ENCODE measurements at places on chromosomes 2 and 18.

DNA sequence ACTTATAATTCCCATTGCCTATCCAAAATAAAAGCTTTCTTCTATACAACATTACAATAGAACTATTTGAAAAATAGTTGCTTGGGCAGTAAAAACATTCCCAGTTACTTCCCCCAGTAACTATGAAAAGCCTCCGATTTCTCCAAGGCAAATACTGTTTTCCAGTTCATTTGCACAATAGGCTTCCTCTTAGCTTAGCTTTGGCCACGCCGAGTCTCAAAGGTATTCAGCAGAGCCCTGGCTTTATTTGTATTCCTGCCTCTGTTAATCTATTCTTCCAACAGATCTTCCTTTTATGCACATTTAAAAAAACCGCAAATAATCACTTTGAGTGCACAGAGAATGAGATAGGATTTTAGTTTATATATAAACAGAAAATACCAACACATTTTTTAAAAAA lies 836.8 kb upstream of the VRK2 start:
- DNase-seq: no peak

- DNase-seq: peak; percentile 52
Measured at GRCh38 chr2:26018184-26019055, 15.5 kb upstream of the RAB10 start.

- DNase-seq: no peak
Measured at GRCh38 chr2:159086342-159086741, 117.9 kb downstream of the TANC1 start.

DNA sequence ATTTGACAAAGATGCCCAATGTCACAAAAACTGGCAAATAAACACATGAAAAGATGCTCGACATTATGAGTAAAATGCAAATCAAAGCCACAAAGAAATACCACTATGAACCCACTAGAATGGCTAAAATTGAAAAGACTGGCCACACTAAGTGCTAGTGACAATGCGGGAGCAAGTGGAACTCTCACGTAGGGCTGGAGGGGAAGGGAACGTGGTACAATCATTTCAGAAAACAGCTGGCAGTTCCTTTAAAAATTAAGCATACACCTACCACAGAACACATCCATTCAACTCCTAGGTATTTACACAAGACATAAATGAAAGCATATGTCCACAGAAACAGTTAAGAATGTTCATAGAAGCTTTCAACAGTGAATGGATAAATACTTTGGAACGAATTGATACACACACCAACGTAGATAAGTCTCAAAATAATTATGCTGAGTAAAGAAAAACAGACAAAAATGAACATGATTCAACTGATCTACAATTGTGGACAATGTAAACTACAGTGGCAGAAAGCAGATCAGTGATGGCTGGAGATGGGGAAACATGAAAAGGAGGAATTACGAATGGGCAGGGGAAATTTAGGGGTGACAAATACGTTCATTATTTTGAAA lies 71.7 kb downstream of the MYOM1 start:
- no peak for DNase-seq

DNA sequence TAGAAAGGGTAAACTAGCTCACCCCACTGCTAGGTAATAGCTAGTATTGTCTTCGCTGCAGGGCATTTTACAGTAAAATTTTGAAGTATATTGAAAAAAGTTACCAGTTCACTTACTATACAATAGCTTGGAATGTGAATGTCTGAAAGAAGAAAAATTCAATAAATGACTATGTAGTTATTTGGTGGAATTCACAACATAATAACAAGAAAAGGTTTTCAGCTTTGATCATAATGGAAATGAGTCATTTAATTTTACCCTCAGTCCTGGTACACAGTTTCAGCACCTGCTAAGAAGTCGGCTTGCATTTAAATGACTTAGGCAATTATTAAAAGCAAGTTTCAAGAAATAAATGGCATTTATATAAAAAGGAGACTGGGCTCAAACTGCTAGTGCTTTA lies 90.4 kb downstream of the NUP35 start:
- DNase-seq: no peak

DNA sequence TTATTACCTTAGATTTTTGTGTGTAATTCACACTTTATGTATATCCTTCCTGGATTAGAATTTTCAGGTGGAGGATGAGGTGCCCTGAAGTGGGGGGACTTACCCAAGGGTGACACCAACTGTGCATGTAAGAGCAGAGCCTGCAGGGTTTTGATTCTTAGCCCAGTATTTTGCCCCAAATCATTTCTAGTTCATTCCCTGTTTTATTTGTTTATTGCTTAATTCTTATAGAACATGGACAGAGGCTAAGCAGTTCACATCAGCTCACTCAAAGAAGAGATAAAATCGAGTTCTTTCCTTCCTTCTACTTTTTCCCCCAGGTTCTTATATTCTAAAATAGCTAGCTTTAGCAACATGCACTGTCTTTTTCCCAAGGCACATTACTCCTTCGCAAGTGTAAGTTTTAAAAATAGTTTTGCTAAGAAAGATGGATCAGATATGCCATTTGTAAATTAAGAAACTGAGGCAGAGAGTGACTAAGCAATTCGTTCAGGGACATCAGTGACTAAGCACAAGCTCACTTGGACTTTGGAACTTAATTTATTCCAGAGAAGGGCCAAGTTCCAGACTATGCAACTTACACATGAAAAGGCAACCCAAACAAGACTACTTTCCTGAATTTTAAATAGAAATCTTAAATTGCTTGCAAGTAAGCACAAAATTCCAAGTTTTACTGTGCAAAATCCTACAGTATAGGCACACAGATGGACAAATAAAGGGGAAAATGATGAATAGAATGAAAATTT lies 427.9 kb upstream of the POU3F3 start:
- no peak for DNase-seq

GRCh38 chr2:177326591-177326990 lies 62.1 kb upstream of the NFE2L2 start:
- no peak for DNase-seq

DNA sequence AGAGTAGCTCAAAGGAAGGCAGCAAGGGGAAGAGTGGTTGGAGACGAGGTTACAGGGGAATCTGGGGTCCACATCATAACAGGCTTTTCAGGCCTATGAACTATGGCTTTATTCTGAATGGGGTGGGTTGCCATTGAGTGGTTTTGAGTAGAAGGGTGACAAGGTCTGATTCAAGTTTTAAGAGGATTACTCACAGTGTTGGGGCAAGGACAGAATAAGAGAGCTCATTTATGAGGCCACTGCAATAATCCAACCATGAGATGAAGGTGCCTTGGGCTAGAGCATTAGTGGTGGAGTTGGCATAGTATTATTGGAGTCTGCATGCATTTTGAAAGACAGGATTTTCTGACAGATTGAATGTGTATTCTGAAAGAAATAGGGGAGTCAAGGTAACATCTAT lies 315.9 kb downstream of the RNF144A start:
- DNase-seq: no peak

- no peak for DNase-seq
Measured at GRCh38 chr2:5740817-5741216, 48.6 kb downstream of the SOX11 start.

GRCh38 chr18:3791238-3791637 lies 341.3 kb downstream of the TGIF1 start:
- no peak for DNase-seq

GRCh38 chr2:60515721-60516226 lies 37.7 kb downstream of the BCL11A start:
- DNase-seq: no peak

DNA sequence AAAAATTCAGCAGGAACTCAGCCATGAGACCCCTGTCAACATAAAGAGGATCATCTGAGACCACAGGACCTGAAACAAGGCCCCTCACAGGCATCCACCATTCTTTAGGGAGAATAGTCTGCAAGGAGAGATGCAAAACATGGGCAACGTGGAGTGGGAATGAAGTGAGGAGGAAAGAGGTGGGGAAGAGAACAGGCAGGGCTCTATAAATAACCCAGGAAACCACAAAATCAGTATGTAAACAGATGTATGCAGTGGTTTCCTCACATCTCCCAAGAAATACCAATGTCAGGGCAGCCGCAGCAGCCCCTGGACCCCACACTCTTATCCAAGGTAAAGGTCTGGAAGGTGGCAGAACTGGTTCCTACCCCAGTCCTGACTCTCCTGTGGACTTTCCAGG lies 168.5 kb downstream of the EN1 start:
- DNase-seq: no peak

DNA sequence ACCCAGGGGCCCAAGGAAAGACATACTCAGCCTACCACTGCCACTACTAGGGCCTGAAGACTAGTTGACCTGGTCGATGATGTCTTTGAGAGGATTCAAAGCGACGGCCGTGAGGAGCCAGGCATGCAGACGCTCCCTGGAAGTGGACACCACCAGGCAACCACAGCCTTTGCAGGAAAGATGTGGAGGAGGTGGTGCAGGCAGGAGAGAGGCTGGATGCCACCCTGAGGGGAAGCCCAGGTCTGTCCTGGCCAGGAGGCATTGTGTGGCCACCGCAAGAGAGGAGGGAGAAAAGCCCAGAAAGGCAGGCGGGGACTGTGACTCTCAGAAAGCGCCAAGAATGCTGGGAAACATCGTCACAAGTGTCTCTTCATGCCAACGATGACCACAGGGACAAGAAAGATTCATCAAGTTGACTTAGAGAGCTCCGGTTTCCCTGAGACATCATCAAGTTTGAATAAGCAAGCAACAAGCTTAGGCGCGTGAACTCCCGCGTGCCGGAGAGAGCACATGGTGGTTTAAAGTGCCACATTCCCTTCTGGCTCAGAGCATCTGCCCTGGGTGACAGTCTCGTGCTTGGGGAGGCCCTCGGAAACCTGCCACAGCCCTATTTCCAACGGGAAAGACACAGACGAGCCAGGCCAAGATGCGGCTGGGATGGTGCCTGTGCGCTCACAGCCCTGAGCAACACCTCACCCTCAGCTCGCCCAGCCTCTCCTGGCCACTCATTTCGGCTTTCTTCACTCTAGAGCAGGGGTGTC lies 464.5 kb upstream of the SALL3 start:
- DNase-seq: no peak

- no peak for DNase-seq
Measured at GRCh38 chr2:101064505-101064867, 62.4 kb downstream of the RPL31 start.

DNA sequence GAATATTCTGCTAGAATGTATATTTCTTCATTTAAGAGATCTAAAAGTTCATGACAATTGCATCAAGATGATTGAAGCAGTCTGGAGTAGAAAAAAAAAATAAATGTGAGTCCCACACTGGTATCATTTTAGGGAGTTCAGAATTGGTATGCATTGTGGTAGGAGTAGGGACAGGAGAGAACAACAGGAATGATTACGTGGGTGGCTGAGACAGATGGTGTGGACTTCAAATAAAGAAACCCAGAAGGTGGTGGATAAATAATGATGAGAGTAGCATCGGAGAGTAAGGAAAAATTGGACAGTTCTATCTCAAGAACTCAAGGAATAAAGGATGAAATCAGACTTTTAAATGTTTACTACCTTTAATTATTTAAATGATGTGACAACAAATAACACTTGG lies 289.6 kb downstream of the GALNT13 start:
- no peak for DNase-seq

DNA sequence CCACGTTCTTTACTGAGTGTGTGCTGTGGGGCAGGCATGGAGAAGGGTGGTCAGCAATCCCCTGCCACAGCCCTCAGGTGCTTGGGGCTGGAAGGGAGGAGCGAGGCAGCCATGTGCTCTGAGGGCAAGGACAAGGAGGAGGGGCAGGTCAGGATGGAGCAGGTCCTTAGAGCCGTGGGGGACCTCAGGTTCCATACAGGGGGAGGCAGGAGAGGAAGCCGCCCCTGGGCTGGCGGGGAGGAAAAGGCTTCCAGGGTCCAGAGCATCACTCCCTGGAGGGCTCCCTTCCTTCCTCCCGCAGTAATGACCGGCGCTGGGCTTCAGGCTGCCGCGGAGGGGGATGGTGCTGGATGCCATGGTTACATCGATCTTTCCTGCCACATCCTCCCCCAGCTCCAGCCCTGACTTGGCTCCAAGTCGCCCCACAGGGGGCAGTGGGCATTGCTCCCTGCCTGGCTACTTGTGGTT lies 6.6 kb downstream of the GAREM2 start:
- DNase-seq: peak; percentile 64

DNA sequence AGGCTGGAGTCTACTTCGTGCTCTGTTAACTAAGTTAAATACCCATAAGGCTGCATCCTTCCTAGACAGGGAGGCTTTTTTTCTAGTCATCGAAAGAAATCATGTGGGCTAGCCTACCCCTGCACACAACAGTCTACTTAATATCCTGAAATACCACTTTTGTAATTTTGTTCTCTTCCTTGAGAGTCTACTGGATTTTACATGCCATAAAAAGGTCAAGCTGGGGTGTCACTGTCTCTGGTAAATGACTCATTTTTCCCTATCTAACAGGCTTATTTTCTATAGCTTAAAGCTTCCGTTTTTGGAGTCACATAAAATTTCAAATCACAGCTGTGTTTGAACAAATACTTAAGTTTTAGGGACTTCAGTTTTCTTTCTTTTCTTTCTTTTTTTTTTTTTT lies 10.7 kb upstream of the STAM2 start:
- DNase-seq: no peak

- DNase-seq: no peak
Measured at GRCh38 chr2:207150284-207150683, 15.5 kb downstream of the KLF7 start.

GRCh38 chr18:72638376-72638775 lies 94.2 kb upstream of the CBLN2 start:
- DNase-seq: no peak

DNA sequence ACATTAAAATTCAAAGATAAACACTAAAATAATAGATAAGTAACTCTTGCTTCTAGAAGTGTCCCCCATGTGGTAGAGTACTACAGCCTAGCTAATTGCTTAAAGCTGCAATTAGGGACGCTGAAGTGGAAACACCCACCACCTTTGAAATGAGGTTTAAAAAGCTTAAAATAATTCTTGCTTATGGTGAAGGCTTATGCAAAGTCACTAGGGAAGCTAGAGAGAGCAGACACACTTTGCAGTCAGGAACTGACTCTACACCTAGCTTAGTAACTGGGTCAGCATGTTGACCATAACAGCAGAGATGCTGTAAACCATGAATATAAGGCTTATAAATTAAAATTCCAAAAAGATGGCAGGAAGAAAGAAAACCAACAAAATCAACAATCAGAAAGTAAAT lies 65.4 kb upstream of the DSG1 start:
- no peak for DNase-seq

- no peak for DNase-seq
Measured at GRCh38 chr2:120794716-120795115, 59.0 kb downstream of the GLI2 start.

GRCh38 chr2:238865744-238866355 lies 18.0 kb downstream of the TWIST2 start:
- no peak for DNase-seq

DNA sequence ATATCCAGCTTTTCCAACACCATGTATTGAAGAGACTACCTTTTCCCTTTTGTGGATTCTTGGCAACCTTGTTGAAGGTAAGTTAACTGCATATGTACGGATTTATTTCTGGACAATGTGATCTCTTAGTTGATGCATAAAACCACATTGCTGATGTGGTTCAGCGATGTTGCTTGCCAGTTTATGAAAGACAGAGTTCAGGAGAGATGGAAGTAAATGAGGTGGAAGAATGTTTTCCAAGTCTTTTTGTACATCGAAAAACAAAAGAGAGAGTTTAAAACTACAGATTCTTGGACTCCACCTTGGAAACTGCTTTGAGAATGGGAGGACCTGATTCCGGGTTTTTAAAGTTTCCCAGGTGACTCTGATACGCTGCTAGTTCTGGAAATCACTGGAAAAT lies 43.8 kb downstream of the MOB4 start:
- no peak for DNase-seq

Data from SK-N-SH (cell line).